ENCODE measurements at places on chromosomes 16 and 17. TPM values are rescaled to one million over a fixed set of nuclear protein-coding genes. Genes with fewer than 3 reads are reported as not detected.

The NDE1 gene
- 28.3 TPM for total RNA-seq

The PLEKHM1 gene
- total RNA-seq = 37.0 TPM

The MT1G gene
- total RNA-seq = not detected

The TBC1D3G gene
- not detected for total RNA-seq

The CAPNS2 gene
- total RNA-seq = 0.89 TPM

The SPATA22 gene
- 0.13 TPM for total RNA-seq

The IL17C gene
- not detected for total RNA-seq

The ZG16 gene
- total RNA-seq = not detected

The BAIAP2 gene
- total RNA-seq = 15.9 TPM

The KRT39 gene
- not detected for total RNA-seq

The LITAFD gene
- total RNA-seq = not detected

The KRTAP4-1 gene
- not detected for total RNA-seq

The SLC9A5 gene
- total RNA-seq = 3.4 TPM

The C17orf113 gene
- 0.33 TPM for total RNA-seq

The SPN gene
- total RNA-seq = not detected

The VTN gene
- total RNA-seq = 3.4 TPM

The KRTAP4-4 gene
- not detected for total RNA-seq

The CNTNAP4 gene
- total RNA-seq = not detected

The NHLRC4 gene
- total RNA-seq = 0.99 TPM

The SLC16A5 gene
- total RNA-seq = 3.3 TPM

The PRCD gene
- total RNA-seq = 4.5 TPM

The KRT20 gene
- total RNA-seq = not detected

The ANKFN1 gene
- total RNA-seq = 0.20 TPM

The SMIM36 gene
- total RNA-seq = not detected

The METRN gene
- 110 TPM for total RNA-seq
